ENCODE measurements at places on chromosomes 5 and 9. TPM values are rescaled to one million over a fixed set of nuclear protein-coding genes. Genes with fewer than 3 reads are reported as not detected.

ZNF79 gene
- 2.3 TPM for polyA plus RNA-seq

TLR4 gene
- 4.2 TPM for polyA plus RNA-seq

CDC25C gene
- 5.9 TPM for polyA plus RNA-seq

OMD gene
- polyA plus RNA-seq = not detected

CDX1 gene
- polyA plus RNA-seq = 330 TPM

DNAI1 gene
- polyA plus RNA-seq = 0.01 TPM

ACTL7B gene
- polyA plus RNA-seq = not detected

TYRP1 gene
- 0.46 TPM for polyA plus RNA-seq

EPB41L4A gene
- 4.6 TPM for polyA plus RNA-seq

SLC6A7 gene
- polyA plus RNA-seq = 10.8 TPM

RANBP17 gene
- polyA plus RNA-seq = 0.23 TPM

TMC1 gene
- not detected for polyA plus RNA-seq

LCN12 gene
- 3.0 TPM for polyA plus RNA-seq

NR6A1 gene
- polyA plus RNA-seq = 0.60 TPM

CCDC180 gene
- polyA plus RNA-seq = not detected

BSPRY gene
- 21.8 TPM for polyA plus RNA-seq

CDH6 gene
- polyA plus RNA-seq = 0.64 TPM

CDKN2B gene
- 33.7 TPM for polyA plus RNA-seq

DMRT3 gene
- not detected for polyA plus RNA-seq

LMX1B gene
- not detected for polyA plus RNA-seq

LURAP1L gene
- polyA plus RNA-seq = 20.3 TPM

C7 gene
- polyA plus RNA-seq = 131 TPM

PROB1 gene
- polyA plus RNA-seq = 0.69 TPM

ADAMTS2 gene
- polyA plus RNA-seq = 0.69 TPM

MYMK gene
- not detected for polyA plus RNA-seq

EGFLAM gene
- polyA plus RNA-seq = 2.1 TPM

APBA1 gene
- 1.7 TPM for polyA plus RNA-seq

GLRA1 gene
- not detected for polyA plus RNA-seq

SGCD gene
- 2.1 TPM for polyA plus RNA-seq

GPRIN1 gene
- 0.69 TPM for polyA plus RNA-seq

ADGRD2 gene
- not detected for polyA plus RNA-seq

TMOD1 gene
- polyA plus RNA-seq = 1.6 TPM

HRH2 gene
- polyA plus RNA-seq = 0.23 TPM

DHFR gene
- 31.4 TPM for polyA plus RNA-seq

SYNPO gene
- 28.9 TPM for polyA plus RNA-seq

TMEM171 gene
- polyA plus RNA-seq = 49.9 TPM

SPINK6 gene
- 0.86 TPM for polyA plus RNA-seq

SNX24 gene
- polyA plus RNA-seq = 7.3 TPM

TDRD7 gene
- polyA plus RNA-seq = 25.7 TPM

FLT4 gene
- 6.2 TPM for polyA plus RNA-seq

GZMA gene
- 4.2 TPM for polyA plus RNA-seq

PPP2R2B gene
- polyA plus RNA-seq = not detected

IFNB1 gene
- polyA plus RNA-seq = 0.20 TPM

LCN15 gene
- polyA plus RNA-seq = 9.0 TPM

EMB gene
- 16.2 TPM for polyA plus RNA-seq

WDR36 gene
- 2.8 TPM for polyA plus RNA-seq

Measured in sigmoid colon (tissue), 7 donors.